CD8-positive, alpha-beta T cell (primary cell): ENCODE measurements at places on chromosomes 12 and 14.

- DNase-seq: no peak
These were observed 319.6 kb upstream of the DCN start for GRCh38 chr12:91502208-91502607.

- DNase-seq: no peak
These were observed 95.4 kb upstream of the CDKN3 start for GRCh38 chr14:54301359-54301758.

DNA sequence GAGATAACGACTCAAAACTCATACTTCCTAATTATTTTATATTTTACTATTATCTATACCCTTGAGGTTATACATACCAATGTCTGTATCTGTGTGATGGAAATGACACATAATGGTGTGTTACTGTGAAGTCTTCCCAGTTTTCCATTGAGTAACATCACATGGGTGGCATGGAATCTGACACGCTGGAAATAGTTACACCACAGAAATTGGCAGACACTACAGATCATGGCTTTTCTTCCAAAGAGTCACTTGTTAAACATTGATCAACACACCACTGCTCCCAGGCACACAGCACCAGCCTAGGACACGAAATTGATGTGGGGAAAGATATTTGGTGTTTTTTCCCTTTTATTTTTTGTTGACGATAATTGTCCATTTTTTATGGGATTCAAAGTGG is 33.0 kb upstream of the VWF start:
- no peak for DNase-seq

DNA sequence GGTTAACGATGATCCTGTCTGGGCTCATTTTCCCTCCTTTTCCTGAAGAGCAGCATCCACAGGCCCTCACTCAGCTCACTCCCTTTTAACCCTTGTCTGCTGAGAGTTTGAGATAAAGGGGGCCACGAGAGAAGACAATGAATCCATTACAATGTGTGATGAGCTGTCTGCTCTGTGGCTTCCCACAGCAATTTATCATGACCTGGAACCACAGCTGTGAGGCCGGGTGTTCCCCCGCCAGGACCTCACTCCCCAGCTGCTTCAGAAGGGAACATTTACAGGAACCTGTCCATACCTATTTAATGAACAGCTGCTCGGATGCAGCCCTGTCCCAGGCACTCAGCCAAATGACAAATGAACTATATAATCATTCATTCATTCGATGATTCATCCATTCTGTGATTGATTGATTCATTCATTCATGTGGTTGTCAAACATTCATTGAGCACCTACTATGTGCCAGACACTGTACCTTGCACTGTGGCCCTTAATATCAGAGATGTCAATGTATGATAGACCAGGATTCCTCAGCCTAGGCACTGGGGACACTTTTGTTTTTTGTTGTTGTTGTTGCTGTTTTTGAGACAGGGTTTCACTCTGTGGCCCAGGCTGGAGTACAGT is 18.5 kb upstream of the P2RX7 start:
- DNase-seq: no peak

GRCh38 chr14:59347915-59348314 is 117.3 kb downstream of the GPR135 start:
- DNase-seq: no peak

DNA sequence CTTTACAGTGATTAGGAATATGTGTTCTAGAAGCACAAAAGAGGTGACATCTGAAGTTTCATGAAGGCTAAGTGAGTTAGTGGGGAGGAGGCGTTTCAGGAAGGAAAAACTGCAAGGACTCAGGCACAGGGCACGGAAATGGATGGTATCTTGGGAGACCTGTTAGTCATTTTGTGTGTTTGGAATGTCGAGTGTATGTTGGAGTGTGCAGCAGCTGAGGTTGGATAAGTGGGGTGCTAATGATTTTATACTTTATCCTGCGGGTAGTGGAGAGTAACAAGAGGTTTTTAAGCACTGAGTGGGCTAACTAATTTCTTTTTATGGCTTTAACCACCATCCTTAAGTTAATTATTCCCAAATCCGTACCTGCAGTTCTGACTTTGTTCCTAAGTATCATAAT is 571.5 kb upstream of the FBXO33 start:
- no peak for DNase-seq
